ENCODE measurements at places on chromosomes 16 and 17. TPM values are rescaled to one million over a fixed set of nuclear protein-coding genes. Genes with fewer than 3 reads are reported as not detected.

Gene TBC1D16
- 9.0 TPM for polyA plus RNA-seq

Gene RSAD1
- polyA plus RNA-seq: 17.5 TPM

Gene SLC22A31
- 0.12 TPM for polyA plus RNA-seq

Gene TLCD1
- polyA plus RNA-seq: 9.4 TPM

Gene LITAF
- polyA plus RNA-seq: 118 TPM

Gene KRT222
- not detected for polyA plus RNA-seq

Gene CETP
- 0.04 TPM for polyA plus RNA-seq

Gene NPIPB9
- polyA plus RNA-seq: 0.20 TPM

Gene VPS35
- 26.4 TPM for polyA plus RNA-seq

Gene HOXB8
- not detected for polyA plus RNA-seq

Gene SCNN1B
- not detected for polyA plus RNA-seq

Gene ATF7IP2
- 2.5 TPM for polyA plus RNA-seq

Gene ATP1B2
- not detected for polyA plus RNA-seq

Gene PLLP
- polyA plus RNA-seq: 0.02 TPM

Gene KRTAP2-2
- 0.16 TPM for polyA plus RNA-seq

Gene LPO
- 0.07 TPM for polyA plus RNA-seq

Gene HASPIN
- polyA plus RNA-seq: 2.1 TPM

Gene ERCC4
- polyA plus RNA-seq: 6.6 TPM

Gene KRT20
- polyA plus RNA-seq: not detected

Gene CTRB2
- polyA plus RNA-seq: not detected

Gene ABCA6
- 0.22 TPM for polyA plus RNA-seq

Gene PABPN1L
- polyA plus RNA-seq: not detected

Gene GDPD1
- polyA plus RNA-seq: 0.86 TPM

Gene KRT15
- polyA plus RNA-seq: 2.0 TPM

Gene TPSG1
- not detected for polyA plus RNA-seq

Gene CDH5
- not detected for polyA plus RNA-seq

Gene FAM171A2
- polyA plus RNA-seq: 2.3 TPM

Gene NOS2
- not detected for polyA plus RNA-seq

Gene HAS3
- 1.8 TPM for polyA plus RNA-seq

Gene TBC1D3H
- not detected for polyA plus RNA-seq

Measured in BJ (cell line).